ENCODE measurements at places on chromosomes 7 and 10.

GRCh38 chr7:69941077-69941651 is 342.9 kb downstream of the AUTS2 start:
- DNase-seq, result no peak

DNA sequence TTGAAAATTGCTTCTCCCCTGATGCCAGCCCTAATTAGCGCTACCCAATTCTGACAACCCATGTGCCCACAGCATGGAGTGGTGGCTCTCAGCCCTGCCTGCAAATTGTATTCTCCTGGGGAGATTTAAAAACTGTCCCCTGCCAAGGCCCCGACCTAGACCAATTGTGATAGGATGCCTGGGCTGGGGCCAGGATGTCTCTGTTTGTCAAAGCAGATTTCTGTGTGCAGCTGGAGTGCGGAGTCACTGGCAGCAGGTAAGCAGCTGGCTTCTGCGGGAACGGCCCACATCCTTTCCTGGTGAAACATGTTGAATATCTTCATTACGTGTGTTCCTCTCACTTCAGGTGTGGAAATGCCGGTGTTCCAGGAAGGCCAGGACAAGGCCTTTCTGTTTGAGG is 238.6 kb downstream of the WDR37 start:
- DNase-seq, result no peak

- DNase-seq, result no peak
Observed at GRCh38 chr7:41786404-41786803, 83.5 kb upstream of the INHBA start.

DNA sequence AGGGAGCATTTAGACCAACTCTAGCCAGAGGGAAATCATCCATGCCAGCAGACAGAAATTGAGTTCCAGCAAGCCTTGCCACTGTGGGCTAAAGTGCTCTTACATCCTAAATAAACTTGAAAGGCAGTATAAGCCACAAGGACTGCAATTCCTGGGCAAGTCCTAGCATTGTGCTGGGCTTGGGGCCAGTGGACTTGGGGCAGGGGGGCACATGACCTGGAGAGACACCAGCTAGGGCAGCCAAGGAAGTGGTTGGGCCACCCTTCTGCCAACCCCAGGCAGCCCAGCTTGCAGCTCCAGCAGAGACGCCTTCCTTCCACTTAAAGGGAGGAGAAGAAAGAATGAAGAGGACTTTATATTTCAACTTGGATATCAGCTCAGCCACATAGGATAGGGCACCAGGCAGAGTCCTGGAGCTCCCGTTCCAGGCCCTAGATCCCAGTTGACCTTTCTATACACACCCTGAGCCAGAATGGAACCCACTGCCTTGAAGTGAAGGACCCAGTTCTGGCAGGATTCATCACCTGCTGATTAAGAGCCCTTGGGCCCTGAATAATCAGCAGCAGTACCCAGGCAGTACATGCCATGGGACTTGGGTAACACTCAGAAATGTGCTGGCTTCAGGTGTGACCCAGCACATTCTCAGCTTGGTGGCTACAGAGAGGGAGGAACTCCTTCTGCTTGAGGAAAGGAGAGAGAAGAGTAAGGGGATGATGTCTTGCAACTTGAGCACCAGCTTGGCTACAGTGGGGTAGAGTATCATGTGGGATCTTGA is 153.0 kb downstream of the GNAI1 start:
- no peak for DNase-seq

DNA sequence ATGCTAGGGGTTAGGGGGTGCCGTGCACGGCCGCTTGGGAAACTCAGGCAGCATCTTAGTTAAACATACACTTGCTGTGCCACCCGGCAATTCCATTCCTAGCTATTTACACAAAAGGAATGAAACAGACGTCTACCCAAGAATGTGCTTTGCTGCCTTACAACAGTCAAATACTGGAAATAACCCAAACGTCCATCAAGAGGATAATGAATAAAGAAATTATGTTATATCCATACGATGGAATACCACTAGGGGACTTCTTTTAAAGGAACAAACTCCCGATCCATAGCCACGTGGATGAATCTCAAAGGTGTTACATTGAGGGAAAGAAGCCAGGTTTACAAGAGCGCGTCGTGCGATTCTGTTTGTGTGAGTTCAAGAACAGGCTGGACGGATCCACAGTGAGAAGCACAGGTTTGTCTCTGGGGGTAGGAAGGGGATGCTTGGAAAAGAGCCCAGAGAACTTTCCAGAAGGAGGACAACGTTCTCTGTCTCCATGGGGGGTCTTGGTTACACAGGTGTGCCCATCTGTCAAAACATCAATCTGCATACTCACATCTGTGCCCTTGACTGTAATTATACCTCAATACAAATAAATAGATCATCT is 41.8 kb downstream of the STK32C start:
- no peak for DNase-seq

GRCh38 chr7:73721377-73721817 is 1.9 kb upstream of the STX1A start:
- no peak for DNase-seq

DNA sequence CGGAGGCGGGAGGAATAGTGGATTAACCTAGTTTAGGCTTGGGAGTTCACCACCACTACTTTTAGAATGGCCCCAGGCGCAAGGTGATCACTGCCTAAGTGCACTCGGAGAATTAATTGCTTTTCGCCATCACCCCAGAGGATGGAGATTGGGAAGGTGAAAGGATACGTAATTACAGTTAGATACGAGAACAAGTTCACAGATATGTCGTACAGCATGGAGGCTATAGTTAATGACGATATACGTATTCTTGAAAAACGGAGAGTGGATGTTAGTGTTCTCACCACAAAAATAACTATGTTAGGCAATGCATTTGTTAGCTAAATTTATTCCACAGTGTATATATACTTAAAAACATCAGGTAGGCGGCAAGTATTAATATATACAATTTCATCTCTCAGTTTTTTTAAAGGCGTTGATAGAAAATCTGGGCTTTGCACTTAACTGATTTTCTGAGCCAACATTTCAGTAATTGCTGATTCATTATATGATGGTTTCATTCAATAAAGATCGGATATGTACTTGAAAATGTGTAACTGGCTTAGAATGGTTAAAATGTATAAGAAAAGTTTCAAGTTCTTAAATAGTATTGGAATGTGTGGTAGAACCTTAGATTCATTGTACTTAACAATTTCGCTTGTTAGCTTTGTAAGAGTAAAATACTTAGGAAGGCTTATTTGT is 683 bp downstream of the CDC123 start:
- DNase-seq, result no peak

GRCh38 chr10:71074176-71074755 is 138.1 kb upstream of the UNC5B start:
- DNase-seq, result no peak

DNA sequence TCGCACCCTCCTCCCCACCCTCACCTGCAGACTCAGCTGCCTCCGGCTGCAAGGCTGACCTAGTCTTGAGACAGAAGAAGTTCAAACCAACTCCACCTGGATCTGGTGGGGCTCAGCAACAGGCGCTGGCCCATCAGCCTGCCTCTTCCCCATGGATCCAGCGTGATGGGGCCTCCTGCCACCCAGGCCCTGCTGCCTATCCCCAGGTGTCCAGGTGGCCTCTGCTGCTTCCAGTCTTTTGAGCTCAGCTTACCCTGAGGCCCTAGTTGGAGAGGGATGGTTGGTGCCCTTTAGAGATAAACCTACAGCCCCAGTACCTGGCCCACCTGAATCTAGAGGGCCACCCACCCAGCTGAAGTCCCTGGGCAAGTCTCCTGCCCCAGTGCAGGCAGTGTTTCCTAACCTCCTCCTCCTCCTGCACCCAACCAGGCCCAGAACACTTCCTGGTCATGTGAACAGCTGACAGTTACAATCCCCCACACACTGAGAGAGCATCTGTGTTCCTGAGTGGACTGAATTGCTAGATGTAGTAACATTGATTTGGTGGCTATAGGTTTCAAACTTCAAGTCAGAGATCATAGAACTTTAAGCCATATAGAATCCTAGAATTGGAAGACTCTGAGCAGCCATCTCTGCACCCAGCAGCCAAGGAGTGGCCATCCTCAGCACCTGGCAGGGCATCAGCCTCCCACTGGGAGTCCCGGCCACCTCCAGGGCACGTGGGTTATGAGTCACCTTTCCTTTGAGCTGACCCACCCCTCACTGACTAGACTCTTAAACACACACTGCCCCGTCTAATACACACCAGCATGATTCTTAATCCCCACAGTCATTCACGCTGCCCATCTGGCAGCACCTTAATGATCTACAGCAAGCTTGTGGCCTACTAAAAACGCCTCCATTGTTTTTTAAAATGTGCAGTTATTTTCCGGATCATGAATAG is 51.9 kb downstream of the ALOX5 start:
- no peak for DNase-seq

- no peak for DNase-seq
Observed at GRCh38 chr7:100801833-100802568, 25.3 kb downstream of the EPHB4 start.

GRCh38 chr10:5616836-5617235 is 49.6 kb downstream of the ASB13 start:
- DNase-seq, result no peak

DNA sequence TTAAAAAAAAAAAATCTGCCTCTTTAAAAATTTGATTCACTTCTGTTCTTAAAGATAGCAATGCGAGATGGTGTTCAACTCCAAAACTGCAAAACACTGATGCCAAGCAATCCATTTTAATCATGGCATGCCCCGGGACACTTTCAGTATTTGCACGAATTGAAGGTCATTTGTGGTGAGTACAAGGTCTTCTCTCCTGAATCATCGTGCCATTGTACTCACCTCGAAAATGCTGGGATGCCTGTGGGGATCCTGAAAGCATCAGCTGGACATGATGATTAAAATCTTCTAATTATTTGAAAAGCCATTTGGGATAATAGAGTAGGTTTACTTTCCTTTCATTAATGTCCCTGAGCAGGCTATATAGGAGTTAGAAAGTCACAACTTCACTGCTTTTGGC is 125.1 kb upstream of the NRP1 start:
- no peak for DNase-seq

- no peak for DNase-seq
Observed at GRCh38 chr10:28744069-28744768, 66.9 kb downstream of the BAMBI start.

DNA sequence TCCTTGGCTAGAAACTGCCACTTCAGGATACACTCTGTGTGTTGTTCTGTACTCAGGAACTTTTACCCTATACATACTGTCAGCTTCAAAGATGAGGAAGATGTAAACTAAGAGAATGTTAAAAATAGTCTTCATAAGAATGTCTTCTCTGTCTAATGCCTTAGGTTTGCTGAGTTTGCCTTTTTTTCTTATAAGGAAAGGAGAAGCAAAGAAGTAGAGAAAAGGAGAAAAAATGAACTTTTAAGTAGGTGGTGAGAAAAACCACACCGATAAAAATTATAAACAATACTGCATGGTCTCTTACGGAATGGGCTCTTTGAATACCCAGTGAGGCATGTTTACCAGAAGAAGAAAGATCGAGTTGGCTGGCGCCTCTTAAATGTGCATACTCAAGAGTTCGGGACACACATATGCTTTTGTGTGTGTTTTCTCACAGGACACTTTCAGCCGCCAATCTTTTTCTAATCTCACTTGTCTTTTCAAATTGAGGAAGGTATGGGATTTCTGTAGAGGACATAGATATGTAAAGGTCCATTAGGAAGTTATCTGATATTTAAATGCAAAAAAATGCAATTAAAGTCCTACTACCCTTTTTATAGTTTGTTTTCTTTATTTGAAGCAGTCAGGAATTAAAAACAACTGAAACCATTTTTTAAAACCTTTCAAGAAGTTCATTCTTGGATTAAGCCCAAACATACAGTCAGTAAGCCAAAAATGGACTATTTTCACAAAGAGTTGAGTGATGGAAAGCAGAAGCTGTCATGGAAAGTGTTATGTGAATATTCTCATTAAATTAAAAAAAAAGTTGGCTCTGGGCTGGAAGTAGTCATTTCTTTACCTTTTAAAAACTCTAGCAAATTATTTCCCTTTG is 100.6 kb upstream of the MDFIC start:
- DNase-seq, result no peak
